ENCODE measurements at places on chromosomes 3 and 15.

- DNase-seq: no peak
These were observed 28.2 kb upstream of the MGA start for GRCh38 chr15:41631880-41632470.

DNA sequence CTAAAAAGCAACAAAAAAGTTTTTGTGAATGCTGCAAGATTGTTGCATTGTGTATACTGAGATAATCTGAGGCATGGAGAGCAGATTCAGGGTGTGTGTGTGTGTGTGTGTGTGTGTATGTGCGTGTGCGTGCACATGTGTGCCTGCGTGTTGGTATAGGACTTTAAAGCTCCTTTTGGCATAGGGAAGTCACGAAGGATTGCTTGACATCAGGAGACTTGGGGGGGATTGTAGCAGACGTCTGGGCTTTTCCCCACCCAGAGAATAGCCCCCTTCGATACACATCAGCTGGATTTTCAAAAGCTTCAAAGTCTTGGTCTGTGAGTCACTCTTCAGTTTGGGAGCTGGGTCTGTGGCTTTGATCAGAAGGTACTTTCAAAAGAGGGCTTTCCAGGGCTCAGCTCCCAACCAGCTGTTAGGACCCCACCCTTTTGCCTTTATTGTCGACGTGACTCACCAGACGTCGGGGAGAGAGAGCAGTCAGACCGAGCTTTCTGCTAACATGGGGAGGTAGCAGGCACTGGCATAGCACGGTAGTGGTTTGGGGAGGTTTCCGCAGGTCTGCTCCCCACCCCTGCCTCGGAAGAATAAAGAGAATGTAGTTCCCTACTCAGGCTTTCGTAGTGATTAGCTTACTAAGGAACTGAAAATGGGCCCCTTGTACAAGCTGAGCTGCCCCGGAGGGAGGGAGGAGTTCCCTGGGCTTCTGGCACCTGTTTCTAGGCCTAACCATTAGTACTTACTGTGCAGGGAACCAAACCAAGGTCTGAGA is 4.7 kb downstream of the BHLHE40 start:
- no peak for DNase-seq

- no peak for DNase-seq
These were observed 56.7 kb upstream of the LMOD3 start for GRCh38 chr3:69178838-69179739.

- no peak for DNase-seq
These were observed 24.8 kb upstream of the NOX5 start for GRCh38 chr15:68989541-68990230.
